ENCODE measurements at places on chromosomes 4 and X. TPM values are rescaled to one million over a fixed set of nuclear protein-coding genes. Genes with fewer than 3 reads are reported as not detected.

GRCh38 chrX:39574178-39574577 lies 523.6 kb downstream of the BCOR start:
- no peak for DNase-seq

STOX2 gene
- total RNA-seq = 44.2 TPM

FRAS1 gene
- total RNA-seq = 28.4 TPM

MAGEE1 gene
- total RNA-seq = 8.6 TPM

- no peak for DNase-seq
Measured at GRCh38 chr4:16583764-16584163, 314.7 kb downstream of the LDB2 start.

DNA sequence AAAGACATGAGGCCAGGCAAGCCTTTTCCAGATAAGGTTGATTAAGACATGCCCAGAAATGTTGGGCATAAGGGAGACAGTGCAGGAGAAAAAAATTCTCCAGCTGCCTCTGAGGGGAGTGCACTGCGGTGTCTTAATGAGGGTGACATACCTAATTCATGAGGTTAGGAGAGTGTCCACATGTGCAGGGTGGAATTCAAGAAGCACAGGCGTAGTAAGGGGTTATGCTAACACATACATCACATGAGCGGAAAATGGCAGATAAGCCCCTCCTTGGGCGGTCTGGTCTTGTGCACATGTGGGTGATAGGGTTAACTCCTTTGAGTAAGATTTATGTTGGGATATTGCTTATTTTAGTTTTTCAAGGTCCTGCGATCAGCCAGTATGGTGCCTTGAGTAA lies 122.4 kb downstream of the PHKA2 start:
- DNase-seq = no peak

GRCh38 chr4:5755679-5756078 lies 44.7 kb downstream of the EVC start:
- no peak for DNase-seq

DNA sequence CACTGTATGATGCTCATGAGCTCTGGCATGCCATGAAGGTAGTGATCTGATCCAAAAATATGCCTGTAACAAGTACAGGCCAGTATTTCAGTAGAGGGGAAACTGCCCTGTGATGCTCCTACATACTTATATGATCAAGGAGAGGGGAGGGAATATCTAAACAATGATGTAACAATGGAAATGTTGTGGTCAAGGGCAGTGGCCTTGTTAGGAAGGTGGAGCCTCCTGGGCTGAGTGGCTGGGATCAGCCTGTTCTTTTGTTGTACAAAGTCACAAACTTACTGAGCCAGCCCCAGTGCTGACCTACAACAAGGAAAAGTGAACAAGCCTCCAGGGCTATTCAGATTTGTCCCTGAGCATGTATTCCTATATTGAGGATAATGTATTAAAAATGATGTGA lies 70.3 kb downstream of the ANXA10 start:
- no peak for DNase-seq

DNA sequence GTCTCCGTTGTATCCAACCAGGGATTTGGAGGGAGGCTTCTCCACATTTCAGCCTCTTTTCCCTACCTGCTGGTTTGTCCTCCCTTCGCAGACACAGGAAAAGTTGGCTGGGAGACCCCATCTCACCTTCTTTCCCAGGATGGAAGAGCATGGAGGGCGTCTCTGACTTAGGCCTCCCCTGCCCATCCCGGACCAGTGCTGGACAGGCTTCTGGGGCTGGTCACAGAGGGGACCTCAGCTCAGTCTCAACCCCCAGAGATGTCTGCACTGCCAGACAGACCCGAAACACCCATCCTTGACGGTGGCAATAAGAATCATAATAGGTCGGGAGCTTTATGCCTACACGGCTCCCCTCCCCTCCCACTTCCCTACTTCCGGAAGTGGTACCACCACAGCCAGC lies 1.6 kb downstream of the WFS1 start:
- DNase-seq = no peak

- no peak for DNase-seq
Measured at GRCh38 chrX:154607370-154607769, 11.7 kb downstream of the CTAG1B start.

ZNF81 gene
- total RNA-seq = 14.2 TPM

- DNase-seq = no peak
Measured at GRCh38 chr4:3851211-3851610, 85.0 kb downstream of the ADRA2C start.

- DNase-seq = peak; percentile 12
Measured at GRCh38 chr4:144645631-144646522, at the start of gene HHIP. Gene HHIP (plus strand): TSS chr4:144646156. CDS start chr4:144646676, 520 bp downstream.

DNA sequence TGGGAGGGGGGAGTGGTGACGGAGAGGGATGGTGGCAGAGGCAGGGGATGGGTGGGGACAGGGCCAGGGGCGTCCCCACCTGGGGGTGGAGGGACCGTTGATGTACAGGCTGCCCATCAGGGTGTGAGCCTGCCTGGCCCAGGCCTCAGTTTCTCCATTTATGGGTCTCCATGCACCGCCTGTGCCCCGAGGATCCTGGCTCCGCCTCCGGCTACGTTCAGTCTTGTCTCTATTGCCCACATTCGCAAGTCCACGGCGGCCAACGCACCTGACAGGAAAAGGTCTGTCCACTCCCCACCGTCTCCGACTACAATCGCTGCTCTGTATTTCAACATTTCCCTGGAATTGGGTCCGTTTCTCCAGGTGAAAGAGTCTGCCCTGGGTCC lies 96.3 kb upstream of the NKX1-1 start:
- no peak for DNase-seq

- no peak for DNase-seq
Measured at GRCh38 chr4:128776794-128777216, 32.7 kb upstream of the JADE1 start.

DNA sequence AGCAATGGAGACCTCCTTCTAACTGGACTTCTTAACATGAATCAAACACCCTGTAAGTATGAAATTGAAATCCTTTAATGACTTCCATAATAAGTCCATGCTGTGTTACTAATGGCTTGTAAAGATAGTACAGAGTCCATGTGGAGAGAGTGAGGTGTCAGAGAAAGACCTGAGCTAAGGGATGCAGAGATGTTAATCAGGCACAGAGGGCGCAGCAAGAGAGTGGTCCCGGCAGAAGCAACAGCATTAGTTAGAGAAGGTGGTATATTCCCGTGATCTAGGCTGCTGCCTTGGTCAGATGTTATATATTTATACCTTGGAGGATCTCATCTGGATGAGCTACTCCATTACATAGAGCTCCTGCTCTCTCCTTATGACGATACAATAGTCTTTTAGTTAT lies 295.3 kb downstream of the LDB2 start:
- no peak for DNase-seq
